Esophagus squamous epithelium (tissue), 5 donors: ENCODE measurements at places on chromosomes 6 and 20. TPM values are rescaled to one million over a fixed set of nuclear protein-coding genes. Genes with fewer than 3 reads are reported as not detected.

RPP21 gene
- 96.7 TPM for total RNA-seq

CYP21A2 gene
- 0.22 TPM for total RNA-seq

DNA sequence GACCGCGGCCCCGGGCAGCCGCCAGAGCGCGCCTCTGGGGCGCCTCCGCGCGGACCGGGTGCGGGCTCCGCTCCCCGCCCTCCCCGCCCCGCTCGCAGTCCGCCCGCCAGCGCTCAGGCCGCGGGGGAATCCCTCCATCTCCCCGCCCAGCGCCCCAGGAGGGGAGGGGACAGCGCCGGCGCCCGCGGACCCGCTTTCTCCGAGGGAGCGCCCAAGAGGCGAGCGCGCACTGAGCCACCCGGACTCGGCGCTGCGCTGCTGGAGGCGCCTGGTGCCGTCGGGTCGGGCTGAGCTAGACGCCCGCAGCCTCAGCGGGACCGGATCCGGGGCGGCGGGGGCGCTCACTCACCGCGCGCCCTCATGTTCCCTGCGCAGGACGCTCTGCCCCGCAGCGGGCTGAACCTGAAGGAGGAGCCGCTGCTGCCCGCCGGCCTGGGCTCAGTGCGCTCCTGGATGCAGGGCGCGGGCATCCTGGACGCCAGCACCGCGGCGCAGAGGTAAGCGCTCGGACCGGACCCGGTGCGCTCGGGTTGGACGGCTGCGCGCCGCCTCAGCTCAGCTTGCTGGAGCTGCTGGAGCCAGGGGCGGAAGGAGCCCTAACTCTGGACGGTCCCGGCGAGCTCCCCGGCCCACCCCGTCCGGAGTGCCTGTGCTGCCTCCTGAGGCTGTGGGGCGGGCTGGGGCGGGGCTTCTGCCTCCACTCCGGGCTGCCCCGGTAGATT lies 867 bp downstream of the EBF4 start:
- peaks cover 4% of the 10 kb centered on the region for H3K27me3 ChIP-seq
- no peaks in the 10 kb centered on the region for H3K36me3 ChIP-seq
- peaks cover 27% of the 10 kb centered on the region for H3K4me1 ChIP-seq
- peak overlapping the region; percentile 89 for H3K27ac ChIP-seq
- peak overlapping the region; percentile 33 for H3K4me3 ChIP-seq
- no peak for DNase-seq

DNA sequence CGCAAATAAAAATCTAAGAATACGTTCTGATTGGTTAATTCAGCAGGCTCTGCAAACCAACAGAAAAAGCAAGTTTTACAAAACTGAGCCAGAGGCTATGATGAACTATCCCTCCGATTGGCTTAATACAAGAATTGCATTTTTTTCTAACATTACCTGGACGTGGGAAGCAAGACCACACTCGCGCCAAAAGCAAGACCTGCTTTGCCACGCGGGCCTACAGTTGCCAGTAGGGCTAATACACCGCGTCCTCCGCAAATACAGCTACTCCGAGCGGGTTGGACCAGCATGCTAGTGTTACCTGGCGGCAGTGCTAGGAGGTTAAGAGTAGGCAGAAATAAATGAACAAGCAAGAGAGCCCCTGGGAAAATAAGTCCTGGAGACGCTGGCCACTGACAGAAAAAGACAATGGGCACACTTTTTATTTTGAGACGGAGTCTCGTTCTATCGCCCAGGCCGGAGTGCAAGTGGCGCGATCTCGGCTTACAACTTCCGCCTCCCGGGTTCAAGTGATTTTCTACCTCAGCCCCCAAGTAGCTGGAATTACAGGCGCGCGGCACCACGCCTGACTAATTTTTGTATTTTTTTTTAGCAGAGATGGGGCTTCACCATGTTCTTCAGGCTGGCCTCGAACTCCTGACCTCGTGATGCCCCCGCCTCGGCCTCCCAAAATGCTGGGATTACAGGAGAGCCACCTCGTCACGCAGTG lies 131.9 kb upstream of the BTN3A2 start:
- peak overlapping the region; percentile 88 for H3K27ac ChIP-seq
- no peaks in the 10 kb centered on the region for H3K27me3 ChIP-seq
- no peaks in the 10 kb centered on the region for H3K36me3 ChIP-seq
- peaks cover 15% of the 10 kb centered on the region for H3K4me1 ChIP-seq
- no peak for DNase-seq

- peak within 1 kb of the TSS; percentile 65 for H3K4me3 ChIP-seq
- no peaks in the 10 kb centered on the region for H3K27me3 ChIP-seq
- H3K36me3 ChIP-seq: no peaks in the 10 kb centered on the region
- DNase-seq: no peak
- H3K4me1 ChIP-seq: peaks cover 10% of the 10 kb centered on the region
Measured at GRCh38 chr6:73262671-73263569, at the start of gene KHDC1. Gene KHDC1, minus strand, starts transcription at chr6:73263196. Its CDS starts 20,679 bp downstream, at chr6:73242517.

DNA sequence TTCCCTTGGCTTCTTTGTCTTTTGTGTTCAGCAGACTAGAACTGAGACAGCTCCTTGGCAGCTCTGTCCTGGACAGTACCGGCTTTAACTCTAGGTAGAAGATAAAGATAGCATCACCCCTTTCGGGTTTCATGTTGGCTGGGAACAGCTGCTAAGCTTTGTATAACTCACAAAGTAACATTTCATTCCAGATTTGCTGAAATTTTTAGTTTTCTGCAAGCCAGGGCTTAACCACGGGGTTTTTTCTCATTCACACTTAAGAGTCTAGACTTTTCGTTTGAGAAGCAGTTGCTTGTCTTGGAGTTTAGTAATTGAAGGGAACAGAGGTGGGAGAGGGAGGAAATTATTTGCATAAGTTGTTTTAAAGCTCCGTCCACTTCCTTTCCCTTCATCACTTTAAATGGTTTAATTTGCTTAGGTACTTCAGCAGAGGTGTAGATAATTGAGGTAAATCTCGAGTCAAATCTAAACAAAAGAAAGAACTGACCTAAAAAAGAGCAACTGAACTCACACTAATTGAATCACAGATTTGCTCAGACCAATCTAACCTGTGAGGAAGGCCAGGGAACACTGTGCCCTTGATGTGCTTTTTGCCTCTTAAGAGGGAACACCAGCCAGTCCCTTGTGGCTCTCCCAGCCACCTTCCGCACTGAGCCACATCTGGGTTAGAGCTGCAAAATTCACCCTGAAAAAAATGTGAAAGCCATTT lies 48.3 kb downstream of the RREB1 start:
- H3K27ac ChIP-seq: peak overlapping the region; percentile 34
- H3K4me1 ChIP-seq: peaks cover 56% of the 10 kb centered on the region
- DNase-seq: no peak
- H3K36me3 ChIP-seq: no peaks in the 10 kb centered on the region
- H3K27me3 ChIP-seq: no peaks in the 10 kb centered on the region

CASS4 gene
- 0.53 TPM for total RNA-seq

SOX18 gene
- total RNA-seq: 1.3 TPM

DNA sequence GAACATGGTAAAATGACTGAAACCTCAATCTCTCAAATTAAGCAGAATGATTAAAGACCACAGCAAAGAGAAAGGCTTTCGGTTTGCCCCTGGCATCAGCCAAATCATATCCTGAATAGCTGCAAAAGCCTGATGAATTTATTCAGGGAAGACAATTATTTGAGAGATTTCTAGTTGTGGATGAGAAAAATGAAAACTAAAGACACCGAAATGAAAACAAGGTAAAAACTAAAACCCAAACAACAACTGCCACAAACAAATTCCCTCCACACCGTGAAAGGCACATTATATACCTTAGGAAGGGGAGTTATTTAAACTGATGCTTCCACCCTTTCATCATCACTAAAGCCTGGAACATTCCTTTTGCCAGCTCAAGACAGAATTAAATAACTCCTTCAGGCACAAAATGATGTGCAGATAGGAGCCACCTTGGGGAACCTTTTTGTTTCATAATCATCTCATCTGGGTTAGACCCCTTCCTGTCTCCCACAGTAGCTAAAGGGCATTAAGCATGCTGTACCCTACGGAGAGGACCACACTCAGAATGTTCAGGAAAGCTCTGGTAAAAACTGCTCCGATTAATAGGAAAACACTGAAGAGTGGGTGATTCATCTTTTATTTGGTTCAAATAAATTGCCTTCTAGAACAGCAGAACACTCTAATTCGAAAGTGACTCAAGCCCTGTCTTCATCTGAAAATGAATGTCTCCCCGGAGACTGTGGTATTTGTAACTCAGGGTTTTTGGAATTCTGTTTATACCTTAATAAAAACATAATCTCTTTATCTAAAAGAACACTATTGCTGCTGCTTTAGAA lies 9.1 kb upstream of the ANKRD60 start:
- no peak for DNase-seq
- H3K27ac ChIP-seq: no peak overlapping the region
- no peak overlapping the region for H3K4me3 ChIP-seq
- peaks cover 13% of the 10 kb centered on the region for H3K4me1 ChIP-seq

- peaks cover 25% of the 10 kb centered on the region for H3K4me1 ChIP-seq
- H3K27me3 ChIP-seq: no peaks in the 10 kb centered on the region
- peak overlapping the region; percentile 98 for H3K27ac ChIP-seq
- DNase-seq: no peak
- H3K4me3 ChIP-seq: peak overlapping the region; percentile 93
Measured at GRCh38 chr20:34824806-34825529, 483 bp downstream of the NCOA6 start.

DPPA5 gene
- not detected for total RNA-seq
